ENCODE measurements at places on chromosomes 1 and 21. TPM values are rescaled to one million over a fixed set of nuclear protein-coding genes. Genes with fewer than 3 reads are reported as not detected.

Gene TRNP1
- 311 TPM for total RNA-seq

Gene KLHDC8A
- total RNA-seq: not detected

Gene LMOD1
- total RNA-seq: 7.8 TPM

Gene GPR3
- 0.38 TPM for total RNA-seq

Gene CFAP107
- not detected for total RNA-seq

Gene DISP1
- 2.6 TPM for total RNA-seq

Gene RAB7B
- total RNA-seq: 2.8 TPM

- DNase-seq: peak; percentile 93
These were observed 10.3 kb upstream of the CADM3 start for GRCh38 chr1:159161001-159161718.

- peak; percentile 43 for DNase-seq
These were observed 48.2 kb upstream of the EPB41 start for GRCh38 chr1:28865997-28866650.

GRCh38 chr1:19351873-19352272, 39.7 kb downstream of the SLC66A1 start:
- no peak for DNase-seq

DNA sequence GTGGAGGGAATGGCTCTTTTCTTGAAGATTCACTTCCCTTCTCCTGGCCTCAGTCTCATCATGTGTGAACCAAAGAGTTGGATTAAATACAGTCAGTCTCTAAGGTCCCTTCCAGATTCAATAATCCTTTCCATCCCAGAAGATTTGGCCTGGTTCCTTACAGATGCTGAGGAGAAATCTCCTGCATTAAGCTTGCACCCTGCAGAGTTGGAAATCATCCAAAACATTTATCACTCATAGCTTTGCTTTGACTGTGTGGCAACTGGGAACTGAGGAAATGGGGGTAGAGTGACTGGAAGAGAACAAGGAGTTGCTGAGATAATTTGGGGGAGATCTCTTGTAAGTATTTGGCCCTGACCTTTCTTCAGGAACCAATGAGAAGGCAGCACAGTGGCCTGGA, 220.5 kb upstream of the SGIP1 start:
- no peak for DNase-seq

DNA sequence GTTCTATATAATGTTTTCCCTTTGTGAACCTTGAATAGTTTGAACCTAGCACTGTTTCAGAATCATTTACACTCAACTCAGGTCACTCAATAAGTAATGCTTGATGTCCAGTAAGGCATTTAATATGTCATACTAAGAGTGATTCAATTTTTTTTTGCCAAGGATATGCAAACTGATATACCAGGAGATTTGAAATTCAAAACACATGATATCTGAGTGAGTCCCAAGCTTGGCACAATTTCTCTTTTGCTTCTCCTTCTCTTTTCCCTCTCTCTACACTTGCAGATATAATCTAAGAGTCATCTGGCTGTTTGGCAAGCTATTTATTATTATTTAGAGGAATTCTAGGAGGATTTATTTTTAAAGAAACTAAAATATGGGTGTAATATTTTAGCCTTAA, 61.6 kb upstream of the SPAG17 start:
- DNase-seq: no peak

GRCh38 chr1:8870616-8871538, 7.6 kb downstream of the ENO1 start:
- peak; percentile 48 for DNase-seq

GRCh38 chr1:12697397-12697796, 18.5 kb upstream of the AADACL3 start:
- DNase-seq: peak; percentile 70

DNA sequence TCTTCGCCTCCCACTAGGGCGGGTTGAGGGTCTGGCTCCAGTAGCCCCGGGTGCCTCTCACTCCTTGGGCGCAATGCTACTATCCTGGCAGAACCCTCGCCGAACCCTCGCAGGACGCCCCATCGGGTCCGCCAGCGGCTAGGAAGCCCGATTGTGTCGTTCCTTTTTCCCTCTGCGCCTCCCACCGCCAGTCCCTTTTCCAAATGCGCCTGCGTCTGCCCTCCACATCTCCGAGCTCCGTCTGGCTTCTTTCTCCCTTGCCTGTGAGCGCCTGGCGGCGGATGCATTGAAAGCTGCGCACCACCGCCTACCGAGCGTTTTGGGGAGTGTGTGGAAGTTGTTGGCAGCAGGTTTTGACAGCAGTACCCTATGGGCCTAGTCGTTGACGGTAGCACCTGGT, 1.0 kb upstream of the DIRAS3 start:
- DNase-seq: peak; percentile 90

GRCh38 chr1:244952940-244953339, 88.6 kb upstream of the HNRNPU start:
- DNase-seq: no peak

- DNase-seq: peak; percentile 93
These were observed 132.0 kb downstream of the FOXD2 start for GRCh38 chr1:47569681-47570470.

- DNase-seq: no peak
These were observed 46.9 kb upstream of the SMYD2 start for GRCh38 chr1:214233856-214234634.

- peak; percentile 99 for DNase-seq
These were observed 4.9 kb upstream of the CAPN2 start for GRCh38 chr1:223707256-223708000.

GRCh38 chr1:81068726-81069125, 732.0 kb upstream of the ADGRL2 start:
- DNase-seq: no peak

DNA sequence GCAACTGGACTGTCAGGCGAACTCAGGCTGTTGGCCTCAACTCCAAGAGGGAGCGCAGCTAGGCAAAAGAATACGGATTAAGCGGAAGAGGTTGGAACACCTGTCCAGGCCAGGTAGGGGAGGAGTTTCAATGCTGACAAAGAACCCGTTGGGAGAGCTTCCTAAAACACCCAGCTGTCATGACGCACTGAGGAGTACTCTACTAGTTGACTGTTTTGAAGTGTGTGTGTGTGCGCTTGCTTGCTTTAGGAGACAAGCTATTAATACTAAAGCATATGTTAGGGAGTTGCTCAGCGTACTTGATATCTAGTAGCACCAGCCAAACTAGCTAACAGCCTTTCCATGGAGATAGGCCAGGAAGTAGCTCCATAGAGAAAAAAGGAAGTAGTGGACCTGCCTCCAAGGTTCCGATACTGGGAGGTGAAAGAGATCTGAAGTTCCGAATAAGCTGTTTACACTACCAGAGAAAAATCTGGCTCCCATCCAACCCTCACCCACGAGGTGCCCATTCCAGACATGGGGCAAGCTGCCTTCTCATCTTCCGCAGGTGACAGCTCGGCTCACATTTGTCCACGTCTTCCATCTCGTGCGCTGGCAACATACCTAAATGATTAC, 974 bp upstream of the FNBP1L start:
- peak; percentile 21 for DNase-seq

DNA sequence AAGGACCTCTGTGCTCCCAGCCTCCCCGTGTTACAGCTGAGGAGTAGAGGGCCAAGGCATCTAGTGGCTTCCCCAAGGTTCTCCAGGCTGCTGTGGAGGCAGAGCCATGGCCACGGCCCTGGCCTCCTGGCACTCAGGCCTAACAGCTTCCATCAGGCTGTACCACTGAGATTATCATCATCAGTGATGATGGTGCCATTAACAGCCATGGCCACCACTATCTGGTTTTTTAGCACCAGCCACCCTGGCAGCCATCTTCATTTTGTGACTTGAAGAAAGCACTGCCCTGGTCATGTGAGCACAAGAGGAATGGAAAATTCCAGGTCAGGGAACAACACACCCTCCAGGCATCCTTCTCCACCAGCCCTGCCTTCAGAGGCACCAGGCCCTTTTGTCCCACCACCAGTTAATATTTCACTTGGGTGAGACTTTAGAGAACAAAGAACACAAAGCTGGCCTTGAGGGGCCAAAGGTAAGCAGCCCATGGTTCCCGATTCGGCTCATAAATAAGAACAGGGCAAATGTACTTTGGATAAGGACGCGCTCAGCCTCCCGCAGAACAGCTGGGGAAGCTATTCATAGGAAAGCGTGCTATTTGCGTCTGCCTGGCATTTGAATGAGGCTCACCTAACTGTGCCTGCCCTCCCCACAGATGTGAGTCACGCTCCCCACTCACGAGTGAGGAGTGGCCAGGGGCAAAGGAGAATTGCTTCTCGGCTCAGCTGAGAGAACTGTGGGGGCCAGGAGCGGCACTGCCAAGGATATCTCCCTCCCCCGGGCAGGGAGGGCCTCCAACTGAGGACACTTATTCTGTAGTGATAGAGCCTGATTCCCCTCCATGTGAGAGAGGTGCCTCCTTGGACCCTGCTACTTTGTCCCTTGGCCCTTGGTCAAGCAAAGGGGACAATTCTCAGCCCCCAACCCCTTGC, 95.6 kb downstream of the CD58 start:
- DNase-seq: no peak

DNA sequence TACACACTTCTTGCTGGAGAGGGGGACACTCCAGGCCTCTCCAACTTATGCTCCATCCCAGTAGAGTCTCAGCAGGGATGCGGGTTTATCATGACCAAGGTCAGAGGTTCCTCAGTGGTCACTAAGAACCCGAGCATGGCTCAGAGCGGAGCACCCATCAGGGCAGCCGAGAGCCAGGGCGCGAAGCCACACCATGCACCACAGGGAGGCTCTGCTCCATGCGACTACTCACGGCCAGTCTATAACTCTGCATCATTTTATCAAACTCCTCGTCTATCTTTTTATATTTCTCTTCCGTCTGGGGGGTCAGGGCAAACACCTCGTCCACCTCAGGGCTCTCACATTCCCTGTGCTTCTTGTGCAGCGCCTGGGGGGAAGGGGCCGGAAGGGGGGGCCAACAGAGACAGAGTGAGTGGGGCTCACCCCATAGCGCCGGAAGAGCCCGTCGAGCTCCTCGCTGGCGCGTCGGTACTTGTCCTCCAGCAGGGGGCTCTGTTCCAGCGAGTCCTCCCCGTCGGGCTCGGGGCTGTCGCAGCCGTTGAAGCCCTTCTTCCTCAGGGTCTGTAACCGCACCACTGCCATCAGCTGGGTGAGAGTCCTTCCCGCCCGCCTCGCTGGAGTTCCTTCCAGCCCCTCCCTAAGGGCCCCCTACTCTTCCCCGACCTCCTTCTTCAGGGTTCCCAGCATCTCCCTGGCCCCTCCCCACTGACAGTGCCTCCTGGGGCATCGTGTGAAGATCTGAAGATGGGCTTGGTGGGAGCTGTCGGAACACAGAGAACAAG, 20.0 kb downstream of the MEF2D start:
- DNase-seq: peak; percentile 77

DNA sequence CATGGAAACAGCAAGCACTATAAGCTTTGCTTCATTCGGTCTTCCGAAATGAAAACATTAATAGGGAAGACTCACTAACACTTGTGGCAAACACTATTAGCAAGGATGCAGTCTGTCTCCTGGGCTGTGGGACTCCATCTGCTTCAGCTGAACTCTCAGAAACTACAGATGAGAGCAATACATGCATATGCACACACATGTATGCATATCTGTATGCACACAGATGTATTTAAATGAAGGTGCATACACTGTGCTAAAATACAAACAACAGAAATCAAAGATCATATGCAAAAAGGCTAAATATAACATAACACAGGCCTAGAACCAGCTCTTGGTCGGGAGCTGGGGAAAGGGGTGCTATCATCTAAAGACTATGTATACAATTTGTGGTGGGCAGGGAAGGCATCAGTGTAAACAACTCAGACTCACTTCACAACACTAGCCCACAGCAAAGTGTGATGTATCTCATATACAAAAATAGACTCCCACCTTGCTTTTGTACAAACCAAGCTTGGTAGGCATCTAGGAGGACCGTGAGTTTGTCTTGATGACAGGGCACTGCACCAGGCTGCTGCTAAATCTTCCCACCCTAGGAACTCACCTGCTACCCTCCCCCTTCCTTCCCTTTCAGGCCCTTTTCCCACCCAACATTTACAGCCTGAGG, 32.8 kb downstream of the CDC7 start:
- DNase-seq: no peak

DNA sequence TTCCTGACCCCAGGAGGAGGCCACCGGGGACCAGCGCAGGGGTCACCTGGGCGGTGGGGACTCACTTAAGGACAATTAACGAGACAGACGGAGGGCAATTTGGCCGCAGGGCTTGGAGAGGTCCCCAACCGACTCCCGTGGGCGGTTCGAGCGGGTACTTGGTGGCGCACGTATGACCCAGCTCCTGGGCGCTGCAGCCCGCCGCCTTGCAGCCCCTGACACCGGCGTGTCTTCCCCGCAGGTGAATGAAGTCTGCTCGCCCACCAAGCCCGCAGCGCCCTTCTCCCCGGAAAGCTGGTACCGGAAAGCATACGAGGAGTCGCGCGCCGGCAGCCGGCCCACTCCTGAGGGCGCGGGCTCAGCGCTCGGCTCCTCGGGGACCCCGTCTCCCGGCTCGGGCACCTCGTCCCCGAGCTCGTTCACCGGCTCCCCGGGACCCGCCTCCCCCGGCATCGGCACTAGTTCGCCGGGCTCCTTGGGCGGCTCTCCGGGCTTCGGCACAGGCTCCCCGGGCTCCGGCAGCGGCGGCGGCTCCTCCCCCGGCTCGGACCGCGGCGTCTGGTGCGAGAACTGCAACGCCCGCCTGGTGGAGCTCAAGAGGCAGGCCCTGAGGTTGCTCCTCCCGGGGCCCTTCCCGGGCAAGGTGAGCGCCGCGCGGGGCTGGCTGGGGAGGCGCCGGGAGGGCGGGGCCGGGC, 1.4 kb downstream of the KIF26B start:
- DNase-seq: peak; percentile 95

GRCh38 chr1:33624261-33624990, 152.0 kb downstream of the ZSCAN20 start:
- no peak for DNase-seq

- DNase-seq: peak; percentile 38
These were observed at the start of gene SLC30A2 for GRCh38 chr1:26045722-26046245. SLC30A2 (minus strand) TSS chr1:26046118; CDS start chr1:26045896, 222 bp downstream.

GRCh38 chr1:34770891-34771504, 10.0 kb upstream of the GJB3 start:
- no peak for DNase-seq

- peak; percentile 62 for DNase-seq
These were observed 89.5 kb upstream of the CD53 start for GRCh38 chr1:110783292-110783918.

- DNase-seq: no peak
These were observed 125.8 kb downstream of the SLC45A1 start for GRCh38 chr1:8443558-8444194.

All from GM23248 (cell line).